ENCODE measurements at places on chromosomes 7 and 10.
A peak's percentile ranks its signal among the peaks of the same experiment; 100 is the strongest.

DNA sequence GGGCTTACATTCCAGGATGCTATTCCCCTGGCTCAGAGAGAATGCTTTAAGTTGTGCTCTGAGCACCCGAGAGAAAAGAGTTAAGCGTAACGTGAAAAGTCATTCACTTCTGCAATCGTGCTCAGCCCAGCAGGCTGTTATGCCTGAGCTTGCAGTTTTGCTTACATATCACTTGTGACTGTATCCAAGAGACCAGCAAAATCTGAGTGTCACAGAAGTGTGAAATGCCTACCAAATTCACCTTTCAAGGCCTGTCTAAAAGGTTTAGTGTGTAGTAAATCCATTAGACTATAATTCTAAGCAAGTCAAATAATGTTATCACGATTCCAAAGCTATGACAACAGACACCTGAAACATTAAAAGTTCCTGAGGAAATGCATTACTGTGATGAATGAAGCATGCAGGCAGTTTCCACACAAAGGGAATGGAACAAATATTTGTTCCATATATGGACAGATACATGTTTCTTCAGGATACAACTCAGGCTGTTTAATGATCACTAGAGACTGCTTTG is 20.1 kb downstream of the ITGB1 start:
- no peak for DNase-seq

GRCh38 chr7:1641173-1641572 is 28.9 kb upstream of the ELFN1 start:
- DNase-seq: no peak

DNA sequence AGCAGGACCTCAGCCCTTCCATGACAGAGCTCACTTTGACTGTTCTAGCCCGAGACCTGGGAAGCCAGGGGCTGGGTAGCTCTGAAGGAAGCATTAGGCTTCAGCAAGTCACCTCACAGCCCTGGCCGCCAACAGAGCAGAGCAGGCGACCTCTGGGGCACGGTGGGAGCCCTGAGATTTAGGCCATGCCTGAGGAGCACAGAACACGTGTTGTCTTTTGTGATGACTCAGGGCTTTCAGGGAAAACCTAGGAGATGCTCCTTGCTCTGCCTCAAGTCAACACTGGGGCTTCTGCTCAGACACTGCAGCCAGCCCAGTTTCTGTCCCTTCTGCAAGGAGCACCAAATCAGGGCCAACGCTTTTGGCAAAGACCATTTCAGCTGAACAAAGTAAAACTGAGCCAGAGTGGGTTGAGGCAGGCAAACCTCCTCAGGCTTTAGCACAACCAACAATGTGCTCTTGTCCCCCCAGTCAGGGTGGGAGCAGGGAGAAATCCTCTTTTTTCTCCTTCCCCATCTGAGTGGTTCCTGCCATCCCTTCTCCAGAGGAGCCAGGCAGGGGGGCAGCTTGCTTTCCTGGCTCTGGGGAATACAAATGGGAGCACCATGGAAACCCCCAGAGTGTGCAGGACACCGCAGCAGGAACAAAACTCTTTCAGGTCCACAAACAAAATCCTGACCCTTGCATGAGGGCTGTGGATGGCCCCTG is 14.4 kb downstream of the CAMK2G start:
- no peak for DNase-seq

DNA sequence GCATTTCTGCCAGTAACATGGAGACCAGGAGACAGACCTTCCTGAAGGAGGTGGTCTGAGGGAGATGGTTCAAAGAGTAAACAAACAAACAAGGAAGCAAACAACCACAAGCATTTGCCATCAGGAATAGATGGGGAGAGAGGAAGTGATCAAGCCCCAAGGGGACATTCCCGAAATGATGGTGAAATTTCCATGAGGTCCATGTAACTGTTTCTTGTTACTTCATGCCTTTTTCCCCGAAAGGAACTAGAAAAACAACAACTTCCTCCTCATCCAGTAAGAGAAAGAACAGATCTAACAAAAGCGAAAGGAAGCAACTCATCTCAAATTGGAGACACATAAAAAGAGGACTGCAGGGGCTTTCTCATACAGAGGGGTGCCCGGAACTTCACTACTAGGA is 152.5 kb upstream of the ZNF32 start:
- no peak for DNase-seq

DNA sequence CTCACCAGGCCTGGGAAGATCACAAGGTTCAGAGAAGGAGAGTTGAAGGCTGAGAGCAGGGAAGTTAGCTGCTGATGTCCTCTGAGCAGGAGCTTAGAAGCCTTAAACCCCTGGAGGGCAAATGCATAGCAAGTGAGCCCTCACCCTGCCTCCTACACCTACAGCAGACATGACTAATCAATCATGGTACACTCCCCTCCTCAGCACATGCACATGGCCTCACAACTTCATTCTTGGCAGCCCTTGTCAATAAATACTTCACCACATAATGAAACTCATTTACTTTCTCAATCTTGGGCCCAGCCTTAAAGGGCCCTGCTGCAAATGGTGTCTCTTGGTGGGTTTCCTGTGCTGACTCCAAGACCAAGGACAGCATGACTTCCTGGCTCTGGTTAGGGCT is 12.9 kb downstream of the MMRN2 start:
- no peak for DNase-seq

- DNase-seq: no peak
These were observed 1.4 kb upstream of the IL6 start for GRCh38 chr7:22725585-22725984.

DNA sequence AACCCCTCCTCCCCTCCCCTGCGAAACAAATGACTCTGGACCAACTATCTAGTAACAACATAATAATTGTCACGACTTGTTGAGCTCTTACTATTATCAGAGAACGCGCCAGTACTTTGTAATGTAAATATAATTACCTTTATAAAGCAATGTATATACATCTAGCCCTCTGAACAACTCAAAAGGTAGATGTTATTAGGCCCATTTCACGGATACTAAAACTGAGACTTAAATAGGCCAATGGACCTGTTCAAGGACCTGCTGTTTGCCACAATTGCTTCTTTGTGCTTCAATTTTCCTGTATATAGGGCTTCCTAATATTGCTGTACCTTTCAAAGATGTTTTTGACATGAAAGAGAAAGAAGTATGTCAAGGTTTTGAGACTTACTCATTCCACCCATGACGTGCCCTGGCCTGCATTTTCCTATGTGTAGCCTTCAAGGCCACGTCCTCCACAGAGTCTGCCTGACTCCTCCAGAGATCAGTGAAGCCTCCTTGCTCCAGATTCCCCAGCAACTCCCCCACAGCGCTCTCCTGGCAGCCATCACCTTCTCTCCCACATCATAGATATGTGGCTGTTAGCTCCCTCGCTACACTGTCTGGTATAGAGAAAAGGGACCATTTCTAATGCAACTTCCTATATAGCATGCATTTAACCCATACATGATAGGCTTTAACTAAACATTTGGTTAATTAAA is 156.6 kb downstream of the SKIDA1 start:
- DNase-seq: no peak

- peak; percentile 4 for DNase-seq
These were observed 330.8 kb downstream of the PTEN start for GRCh38 chr10:88194041-88194887.

- no peak for DNase-seq
These were observed 6.4 kb upstream of the CYTH3 start for GRCh38 chr7:6278749-6279310.

GRCh38 chr10:112628951-112629609 is 182.1 kb downstream of the VTI1A start:
- DNase-seq: no peak

DNA sequence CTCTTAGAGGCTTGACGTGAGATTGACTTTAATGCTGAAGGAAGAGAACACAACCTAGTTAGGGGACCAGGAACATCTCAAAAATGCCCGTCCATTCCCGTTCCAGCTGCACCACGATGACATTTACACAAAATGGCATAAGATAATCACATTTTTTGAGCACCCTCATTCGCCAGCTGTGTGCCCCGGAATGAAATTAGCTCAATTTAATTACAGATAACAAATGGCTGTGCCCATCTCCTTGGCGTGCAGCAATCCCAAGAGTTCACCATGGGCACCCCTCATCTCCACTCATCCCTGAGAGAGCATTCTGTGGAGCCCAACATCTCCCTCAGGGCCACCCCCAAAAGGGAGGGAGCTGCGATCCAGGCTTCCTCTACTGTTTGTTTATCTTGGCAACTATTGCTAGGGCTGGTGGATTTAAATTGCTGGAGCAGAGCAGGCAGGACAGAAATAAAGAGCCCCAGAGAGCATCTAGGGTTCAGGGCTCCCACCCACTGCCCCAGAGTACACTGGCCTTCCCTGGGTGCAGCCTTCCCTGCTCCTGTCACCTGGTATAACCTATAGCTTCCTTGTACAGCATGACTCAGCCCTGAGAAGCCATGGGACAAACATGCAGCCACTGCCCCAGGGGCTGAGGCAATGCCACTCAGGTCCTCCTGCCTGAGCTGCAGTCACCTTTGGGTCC is 263.5 kb downstream of the ZEB1 start:
- no peak for DNase-seq

DNA sequence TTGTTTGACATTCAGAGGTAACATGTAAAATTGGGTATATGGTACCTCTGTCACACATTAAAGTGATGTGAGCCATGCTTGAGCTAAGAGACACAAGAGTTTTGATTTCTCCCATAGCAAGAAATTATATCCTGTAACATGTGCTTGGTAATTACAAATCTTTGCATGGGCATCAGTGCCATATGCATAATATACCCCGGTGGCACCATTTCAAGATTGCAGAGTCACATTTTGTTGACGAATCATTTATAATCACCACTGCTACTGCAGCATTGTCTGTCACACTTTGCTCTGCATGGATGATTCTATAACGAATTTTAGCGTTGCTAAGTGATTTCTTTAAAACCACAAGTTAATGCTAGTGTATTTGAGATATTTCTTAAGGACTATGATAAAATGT is 443.7 kb upstream of the LRRN3 start:
- DNase-seq: no peak

DNA sequence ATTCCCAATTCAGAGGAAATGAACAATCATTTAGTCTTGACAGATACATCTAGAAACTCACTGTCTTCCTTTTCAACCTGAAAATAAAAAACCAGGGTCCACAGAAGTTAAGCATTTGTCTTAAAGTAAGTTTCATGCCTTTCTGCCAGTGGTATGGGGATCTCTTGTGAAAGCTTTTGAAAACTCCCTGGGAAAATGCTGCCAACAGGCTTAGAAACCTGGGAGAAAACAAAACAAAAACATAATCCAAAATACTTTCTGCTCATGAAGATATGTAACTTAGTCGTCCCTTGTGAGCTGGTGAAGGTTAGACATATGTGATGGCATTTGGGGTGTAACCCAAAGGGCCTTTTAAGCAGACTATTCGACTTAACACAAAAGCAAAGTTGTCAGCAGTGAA is 66.4 kb upstream of the ZNF438 start:
- DNase-seq: no peak

DNA sequence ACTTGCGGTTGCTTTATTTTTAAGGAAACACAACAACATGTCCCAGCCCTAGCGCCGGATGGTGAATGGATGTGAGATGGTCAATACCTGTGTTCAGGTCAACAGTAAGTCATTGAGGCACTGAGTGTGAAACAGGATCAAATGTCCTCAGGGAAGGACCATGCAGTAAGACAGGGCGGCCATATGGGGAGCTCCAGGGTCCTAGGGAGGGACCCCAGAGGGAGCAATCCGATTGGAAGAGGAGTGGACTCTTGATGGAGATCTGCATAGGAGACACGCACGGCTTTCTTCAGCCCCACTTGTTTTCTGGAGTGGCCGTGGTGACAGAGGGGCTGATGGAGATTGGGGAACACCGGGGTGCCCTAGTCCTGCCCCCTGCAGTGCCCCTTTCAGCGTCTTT is 423.8 kb upstream of the MKI67 start:
- DNase-seq: no peak

DNA sequence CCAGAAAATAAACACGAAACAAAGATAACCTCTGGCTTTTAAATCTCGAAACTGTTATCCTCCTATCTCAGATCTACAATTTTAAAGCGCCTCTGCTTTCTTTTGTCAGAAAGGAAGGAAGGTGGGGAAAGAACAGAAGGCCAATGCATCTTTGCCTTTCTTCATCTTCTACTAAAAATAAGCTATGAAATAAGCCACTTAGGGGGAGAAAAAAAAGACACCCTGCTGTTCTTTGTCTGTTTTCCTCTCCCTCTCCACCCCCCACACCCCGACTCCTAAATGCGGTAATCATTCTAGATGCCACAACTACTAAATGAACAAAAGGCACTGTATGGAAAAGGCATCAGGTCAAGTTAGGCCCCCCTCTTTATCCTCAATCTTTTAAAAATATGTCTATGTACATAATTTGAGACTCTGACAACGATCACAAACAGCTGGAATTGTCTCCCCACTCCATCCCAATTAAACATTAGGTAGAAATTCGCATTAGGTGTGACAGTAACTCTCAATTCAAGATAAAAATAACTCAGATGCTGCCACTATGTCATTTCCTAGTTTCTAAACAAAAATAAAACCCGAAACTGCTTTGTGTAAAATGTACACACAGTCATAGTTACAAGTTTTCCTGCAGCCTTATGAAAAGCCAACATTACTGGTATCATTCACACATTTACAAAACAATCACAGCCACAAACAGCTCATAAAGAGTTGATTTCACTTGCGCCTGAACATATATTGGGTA is 2.4 kb downstream of the UBE2H start:
- DNase-seq: no peak
